ENCODE measurements at places on chromosomes 1 and 21. TPM values are rescaled to one million over a fixed set of nuclear protein-coding genes. Genes with fewer than 3 reads are reported as not detected.

Gene RAP1A
- total RNA-seq = 252 TPM

Gene PLA2G2F
- total RNA-seq = not detected

Gene BRDT
- total RNA-seq = not detected

Gene DVL1
- total RNA-seq = 39.7 TPM

Gene CFAP107
- not detected for total RNA-seq

Gene WLS
- not detected for total RNA-seq

Gene LCA5L
- total RNA-seq = 0.13 TPM

Gene LRRC53
- not detected for total RNA-seq

Gene S100A7A
- total RNA-seq = not detected

Gene SERPINC1
- not detected for total RNA-seq

Gene COL18A1
- total RNA-seq = 2.2 TPM

Gene SRGAP2
- 45.1 TPM for total RNA-seq

Gene FCGR1A
- not detected for total RNA-seq
